Erythroblast (primary cell): ENCODE measurements at places on chromosomes 4 and X.
A peak's percentile ranks its signal among the peaks of the same experiment; 100 is the strongest.

DNA sequence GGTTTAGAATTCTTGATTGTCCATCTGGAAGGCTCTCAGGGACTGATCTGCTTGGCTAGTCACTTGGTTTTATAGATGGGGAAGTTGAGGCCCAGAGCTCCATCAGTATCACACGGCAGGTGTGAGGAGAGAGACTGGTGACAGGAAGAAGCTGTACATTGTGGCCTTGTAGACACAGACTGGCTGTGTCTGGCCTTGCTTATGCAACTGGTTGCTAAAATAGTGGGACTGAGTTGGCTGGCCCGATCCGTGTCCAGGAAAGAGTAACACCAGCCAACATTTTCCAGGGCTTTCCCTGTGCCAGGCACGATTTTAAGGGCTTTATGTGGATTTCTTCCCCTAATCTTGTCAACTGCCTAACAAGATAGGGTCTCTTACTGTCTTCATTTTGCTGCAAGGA is 2.8 kb downstream of the TBC1D14 start:
- DNase-seq, result no peak

DNA sequence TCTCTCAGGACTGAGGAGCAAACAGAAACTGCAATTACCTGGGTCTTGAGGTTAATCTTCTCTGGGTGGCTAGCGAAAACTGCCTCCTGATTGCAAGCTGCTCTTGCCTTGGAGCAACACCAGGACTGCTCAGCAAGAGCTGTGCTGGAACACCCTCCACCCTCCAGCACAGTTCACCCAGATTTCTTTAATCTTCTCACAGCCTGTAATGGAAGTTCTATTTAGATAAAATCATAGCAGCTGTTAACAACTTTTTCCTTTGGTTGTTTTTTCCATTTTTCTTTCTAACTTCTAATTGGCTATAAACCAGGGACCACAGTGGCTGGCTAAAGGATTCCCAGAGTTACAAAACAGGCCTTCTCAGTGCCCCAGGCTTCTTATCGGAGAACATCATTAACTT is 36.3 kb downstream of the OPHN1 start:
- DNase-seq, result no peak

DNA sequence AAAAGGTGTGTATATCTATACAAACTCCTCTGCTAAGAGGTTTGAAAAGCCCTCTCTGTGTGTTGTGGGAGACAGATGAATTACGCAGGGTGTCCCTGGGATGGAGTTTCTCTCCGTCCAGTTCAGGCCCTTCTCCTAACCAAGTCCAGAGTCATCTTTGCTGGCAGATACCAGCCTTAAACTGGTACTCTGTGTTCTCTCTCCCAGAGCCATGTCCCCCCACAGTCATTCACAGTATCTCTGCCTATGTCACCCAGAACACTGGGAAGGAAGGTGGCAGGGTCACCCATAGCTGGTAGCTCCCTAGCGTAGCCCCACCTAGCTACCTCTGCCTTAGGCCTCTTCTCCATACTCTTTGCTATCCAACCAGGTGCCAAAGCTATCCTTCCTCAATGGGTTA is 8.9 kb downstream of the AMER1 start:
- DNase-seq, result no peak

DNA sequence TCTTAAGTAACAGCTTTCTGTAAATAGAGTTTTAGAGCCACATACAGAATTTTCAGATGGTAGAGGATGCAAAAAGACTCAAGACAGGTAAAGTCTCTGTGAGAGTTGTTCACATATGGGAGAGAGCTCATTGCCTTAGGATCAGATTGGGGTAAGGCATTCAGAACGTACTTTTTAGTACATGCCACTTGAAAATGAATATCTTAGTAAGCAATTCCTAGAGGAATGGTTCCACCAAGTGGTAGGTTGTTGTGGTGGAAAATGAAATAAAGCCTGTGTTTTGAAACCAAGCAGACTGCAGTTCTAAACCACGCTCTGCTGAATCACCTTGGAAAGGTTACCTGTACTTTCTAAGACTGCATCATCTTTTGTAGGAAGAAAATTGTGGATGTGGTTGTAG is 547.0 kb upstream of the LCORL start:
- DNase-seq, result no peak

- no peak for DNase-seq
Observed at GRCh38 chr4:17557880-17558279, 19.1 kb upstream of the LAP3 start.

GRCh38 chr4:150318527-150318926 is 240.3 kb downstream of the DCLK2 start:
- peak; percentile 22 for DNase-seq

DNA sequence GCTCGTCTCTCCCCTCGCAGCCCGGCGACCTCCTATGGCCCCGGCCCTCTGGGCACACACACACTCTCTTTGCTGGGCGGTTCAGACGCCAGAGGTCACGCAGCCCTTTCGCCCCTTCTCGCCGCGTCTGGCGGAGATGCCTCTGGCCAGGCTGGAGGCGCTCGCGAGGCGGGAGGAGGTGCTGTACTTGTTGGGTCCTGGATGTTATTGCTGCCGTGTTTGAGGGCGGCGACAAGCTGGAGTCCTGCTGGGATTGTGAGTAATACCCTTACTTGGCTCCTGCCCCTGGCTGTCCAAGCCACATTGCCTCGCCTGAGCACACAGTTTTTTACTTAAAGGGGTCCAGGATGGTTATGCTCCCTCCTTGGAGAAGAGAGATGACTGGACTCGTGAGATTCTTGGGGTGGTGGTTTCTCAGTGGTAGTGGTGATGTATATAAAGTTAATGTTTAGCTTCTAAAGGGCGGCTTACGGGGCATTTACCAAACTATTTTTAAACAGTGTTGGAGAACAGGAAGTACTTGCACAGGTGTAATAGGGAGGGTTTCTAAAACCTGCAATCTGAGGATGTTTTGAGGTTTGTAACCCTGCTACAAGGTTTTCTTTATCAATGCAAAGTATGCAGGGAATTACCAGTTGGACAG is 572 bp downstream of the USP53 start:
- peak; percentile 86 for DNase-seq

DNA sequence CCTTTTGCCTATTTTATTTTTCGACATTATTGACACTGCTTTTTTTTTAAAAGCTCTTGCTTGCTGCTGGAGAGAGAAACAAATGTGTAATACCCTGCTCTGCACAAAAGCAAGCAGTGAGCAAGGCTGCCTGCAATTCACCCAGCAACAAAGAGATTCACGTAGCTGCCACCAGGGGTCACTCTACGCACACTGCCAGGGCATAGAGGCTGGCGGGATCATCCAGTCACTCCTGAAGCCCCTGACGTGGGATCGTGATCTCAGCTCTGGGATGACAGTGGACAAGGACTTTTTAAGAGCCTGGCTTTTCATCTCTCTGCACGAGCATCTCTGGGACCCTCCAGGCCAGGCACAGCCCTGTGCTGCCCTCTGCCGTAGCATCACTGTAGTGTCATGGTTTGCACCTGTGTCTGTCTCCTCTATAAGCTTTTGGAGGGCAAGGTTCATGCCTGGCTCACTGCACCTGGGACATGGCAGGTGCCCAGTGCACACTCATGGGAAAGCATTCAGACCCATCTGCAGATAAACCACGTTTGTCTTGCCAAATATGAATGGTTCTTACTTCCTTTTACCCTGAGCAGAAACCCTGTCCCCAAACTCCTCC is 19.8 kb downstream of the C4orf50 start:
- DNase-seq, result peak; percentile 70

DNA sequence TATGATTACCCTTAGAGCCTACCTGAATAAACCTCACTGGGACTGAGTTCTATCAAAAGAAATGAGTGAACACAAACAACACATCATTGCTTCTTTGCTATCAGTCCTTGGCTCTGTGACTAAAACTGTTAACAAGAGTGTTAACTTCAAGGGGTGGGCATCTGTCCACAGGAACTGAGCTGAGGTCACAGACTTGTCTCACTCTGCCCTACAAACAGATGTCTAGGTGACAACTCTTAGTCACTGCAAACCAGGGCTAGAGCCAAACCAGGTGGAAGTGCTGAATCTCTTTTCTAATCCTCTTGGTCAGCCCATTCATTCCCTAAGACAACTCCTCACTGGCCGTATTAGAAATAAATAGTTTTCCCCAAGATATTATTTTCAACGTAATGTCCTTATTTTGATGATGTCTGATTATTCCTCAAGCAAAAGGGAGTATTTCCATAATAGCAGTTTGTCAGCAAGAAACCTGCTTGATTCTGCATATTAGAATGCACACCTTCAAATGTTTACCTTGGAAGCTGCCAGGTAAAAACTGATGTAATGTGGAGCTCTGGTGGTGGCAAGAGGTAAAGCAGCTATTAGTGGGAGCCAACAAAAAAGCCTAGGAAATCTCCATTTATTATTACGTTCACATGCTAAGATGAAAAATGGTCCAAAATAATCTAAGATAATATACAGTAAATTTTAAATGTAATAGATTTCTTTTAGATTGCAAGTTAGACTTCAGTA is 4.0 kb downstream of the COL25A1 start:
- no peak for DNase-seq

- DNase-seq, result no peak
Observed at GRCh38 chr4:110059556-110060191, 138.7 kb downstream of the ELOVL6 start.

DNA sequence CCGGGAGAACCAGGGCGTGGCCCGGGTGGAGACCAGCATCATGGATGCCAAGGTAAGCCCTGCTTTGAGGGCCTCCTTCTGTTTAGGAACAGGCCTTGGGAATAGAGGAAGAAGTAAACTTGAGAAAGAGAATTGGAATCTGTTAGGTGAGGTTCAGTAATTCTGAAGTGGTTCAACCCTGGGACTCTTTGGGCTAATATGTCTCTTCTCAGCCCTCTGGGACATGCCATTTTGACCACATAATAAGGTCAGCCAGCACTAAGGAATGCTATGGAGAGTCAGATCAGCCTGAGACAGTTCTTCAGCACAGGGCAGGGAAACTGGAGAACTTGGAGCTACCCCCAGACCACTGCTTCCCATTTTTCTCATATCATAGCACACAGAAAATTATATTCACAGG is 63.3 kb upstream of the PRPS1 start:
- DNase-seq, result no peak

DNA sequence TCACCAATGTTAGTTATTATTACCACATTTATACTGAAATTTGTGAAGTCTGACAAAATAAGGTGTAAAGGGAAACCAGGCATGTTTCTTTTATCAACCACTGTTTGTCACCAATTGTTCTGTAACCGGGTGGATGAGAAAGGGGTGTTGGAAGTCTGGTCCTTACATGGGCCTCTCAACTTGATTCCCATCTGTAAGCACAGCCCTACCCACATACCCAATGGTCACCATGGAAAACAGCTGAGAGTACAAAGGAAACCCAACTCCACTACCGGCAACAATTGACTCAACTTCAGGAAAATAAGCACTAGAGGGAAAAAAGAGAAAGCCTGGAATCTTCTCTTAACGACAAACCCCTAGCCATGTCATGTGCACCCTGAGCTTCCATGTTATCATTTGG is 70.8 kb upstream of the PTCHD1 start:
- DNase-seq, result no peak

- no peak for DNase-seq
Observed at GRCh38 chr4:155342142-155342541, 34.6 kb downstream of the MAP9 start.

DNA sequence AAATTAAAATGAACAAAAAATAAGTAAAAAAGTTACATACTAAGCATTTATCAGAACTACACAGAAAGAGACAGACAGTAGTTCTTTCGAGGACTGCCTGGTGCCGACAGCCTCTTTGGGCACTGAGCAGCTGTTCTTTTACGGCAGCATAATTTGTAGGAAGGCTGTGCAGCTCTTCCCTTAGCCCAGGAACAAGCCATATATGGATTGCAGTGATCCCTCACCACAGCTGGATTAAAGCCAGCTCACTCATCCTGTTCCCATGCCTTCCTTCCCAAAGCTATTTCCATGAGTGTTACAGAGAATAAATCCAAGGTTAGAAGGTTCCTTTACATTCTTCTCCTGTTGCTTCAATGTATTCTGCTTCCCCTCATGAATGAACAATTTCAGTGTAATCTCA is 71.7 kb downstream of the DDX60L start:
- DNase-seq, result no peak

DNA sequence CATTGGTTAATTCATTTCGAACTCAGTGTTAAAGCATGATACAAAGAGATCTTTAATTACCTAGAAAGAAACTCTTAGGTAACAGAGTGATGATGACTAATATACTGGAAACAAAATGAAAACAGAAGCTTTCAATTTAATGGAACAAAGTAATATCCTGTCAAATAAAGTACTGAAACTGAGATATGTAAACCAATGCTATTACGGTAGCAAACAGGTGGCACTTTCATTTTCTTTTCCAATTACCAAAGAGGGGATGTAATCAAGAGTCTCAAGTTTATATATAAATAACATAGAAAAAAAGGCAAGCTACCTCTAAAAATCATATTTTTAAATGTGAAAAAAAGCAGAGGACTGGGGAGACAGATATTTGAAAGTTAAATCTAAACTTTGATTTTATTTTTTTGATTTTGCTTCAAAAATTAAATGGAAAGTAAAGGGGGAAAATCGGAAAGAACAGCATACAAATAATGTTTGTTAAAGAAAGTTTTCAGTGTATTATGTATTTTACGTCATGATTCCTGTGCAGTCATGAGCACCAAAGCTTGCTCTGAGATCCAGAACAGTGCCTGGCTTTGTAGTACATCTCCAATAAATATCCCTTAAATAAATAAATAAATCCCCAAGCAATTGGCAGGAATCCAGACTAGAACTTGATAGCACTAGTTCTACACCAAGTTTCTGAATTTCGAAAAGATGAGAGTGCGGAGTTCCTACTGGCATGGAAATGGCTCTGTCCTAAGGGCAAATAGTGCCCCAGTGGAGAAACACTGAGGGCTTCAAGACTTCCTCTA is 25.0 kb upstream of the RAPGEF2 start:
- DNase-seq, result peak; percentile 10

- DNase-seq, result no peak
Observed at GRCh38 chr4:187565416-187565815, 430.2 kb upstream of the ZFP42 start.

GRCh38 chr4:97646997-97647396 is 496.3 kb downstream of the STPG2 start:
- DNase-seq, result no peak

DNA sequence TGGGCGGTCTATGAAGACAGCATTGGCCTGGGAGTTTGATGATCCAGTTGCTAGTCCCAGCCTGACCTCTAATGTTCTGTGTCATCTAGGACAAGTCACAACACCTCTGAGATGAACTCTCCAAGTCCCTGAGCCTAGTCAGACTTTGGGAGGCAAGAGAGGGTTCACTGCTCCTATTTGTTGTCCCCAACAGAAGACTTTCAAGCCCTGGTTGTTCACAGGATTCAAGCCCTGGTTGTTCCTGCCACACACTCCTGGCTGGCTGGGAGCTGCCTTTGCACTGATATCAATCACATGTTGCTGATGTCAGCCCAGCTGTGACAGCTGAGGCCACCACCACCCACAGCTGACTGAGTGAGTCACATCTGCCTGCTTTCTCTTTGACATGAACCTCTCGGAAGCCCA is 253.2 kb upstream of the RASGEF1B start:
- peak; percentile 84 for DNase-seq

GRCh38 chr4:162221148-162221547 is 57.3 kb upstream of the FSTL5 start:
- no peak for DNase-seq

DNA sequence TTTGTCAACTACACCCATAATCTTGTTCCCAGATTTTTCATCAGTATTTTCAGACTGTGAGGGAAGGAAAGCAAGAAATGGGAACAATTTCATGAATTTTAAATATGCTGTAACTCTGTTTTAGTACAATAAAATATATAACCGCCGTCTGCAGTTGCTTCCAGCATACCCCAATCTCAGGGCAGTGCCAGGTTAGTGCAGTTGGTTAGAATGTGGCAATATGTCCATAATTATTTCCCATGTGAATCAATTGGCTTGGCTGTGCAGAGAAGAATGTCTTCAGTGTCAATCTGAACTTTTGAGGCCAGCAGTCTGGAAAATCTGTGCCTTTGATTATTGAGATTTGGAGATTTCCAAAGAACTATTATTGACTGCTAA is 5.0 kb upstream of the MMAA start:
- no peak for DNase-seq
